AG09309 (cell line): ENCODE measurements at places on chromosomes 2 and 18.
A peak's percentile ranks its signal among the peaks of the same experiment; 100 is the strongest.

GRCh38 chr2:107025869-107026380 is 140.0 kb upstream of the ST6GAL2 start:
- peak; percentile 40 for DNase-seq

- DNase-seq = no peak
Observed at GRCh38 chr2:176174824-176175708, 13.4 kb upstream of the HOXD1 start.

- no peak for DNase-seq
Observed at GRCh38 chr18:5851998-5852397, 43.3 kb downstream of the TMEM200C start.

DNA sequence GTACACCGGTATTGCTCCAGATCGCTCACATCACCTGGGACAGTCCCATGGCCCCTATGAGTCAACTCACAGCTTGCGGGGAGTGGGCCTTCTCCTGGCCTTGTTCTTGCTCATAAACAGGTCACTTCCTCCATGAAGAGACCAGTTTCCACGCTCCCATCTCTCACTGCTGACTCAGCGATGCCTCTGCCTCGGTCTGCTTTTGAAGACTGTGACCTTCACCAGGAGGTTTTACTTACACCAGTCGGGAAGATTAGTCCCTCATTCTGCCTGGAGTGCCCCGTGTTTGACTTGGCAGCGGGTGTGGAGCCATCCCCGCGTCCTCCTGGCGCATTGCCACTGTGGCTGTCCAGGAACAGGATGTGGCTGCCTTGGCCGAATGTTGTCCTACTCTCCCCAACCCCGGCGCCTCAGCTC is 159.8 kb downstream of the RHBDD1 start:
- DNase-seq = peak; percentile 68

DNA sequence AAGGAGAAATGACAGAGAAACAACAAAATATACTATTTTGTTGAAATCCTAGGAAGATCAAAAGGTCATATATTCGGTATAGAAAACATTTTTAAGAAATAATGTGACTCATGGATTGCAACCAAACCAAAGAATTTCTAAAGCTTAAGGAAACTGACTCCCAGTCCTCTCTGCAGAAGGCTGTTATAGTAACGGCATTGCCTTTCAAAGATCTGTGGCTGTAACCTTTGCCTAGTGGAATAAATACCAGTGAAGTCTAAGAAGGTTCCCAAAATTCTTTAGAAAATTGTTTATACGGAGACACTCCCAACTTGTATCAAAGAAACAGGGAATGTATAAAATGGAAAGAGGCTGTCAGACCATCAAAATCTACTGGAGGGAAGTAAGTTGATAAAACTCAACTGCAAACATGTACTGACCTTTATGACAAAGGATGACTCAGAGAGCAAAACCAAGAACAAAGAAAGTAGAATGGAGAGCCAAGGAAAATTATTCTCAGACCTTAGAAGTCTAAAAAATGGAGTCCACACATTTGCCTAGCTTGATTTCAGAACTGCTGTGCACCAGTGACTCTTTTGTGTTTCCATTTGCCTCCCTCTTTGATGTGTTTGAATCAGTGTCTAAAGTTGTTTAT is 48.6 kb upstream of the FSIP2 start:
- no peak for DNase-seq

DNA sequence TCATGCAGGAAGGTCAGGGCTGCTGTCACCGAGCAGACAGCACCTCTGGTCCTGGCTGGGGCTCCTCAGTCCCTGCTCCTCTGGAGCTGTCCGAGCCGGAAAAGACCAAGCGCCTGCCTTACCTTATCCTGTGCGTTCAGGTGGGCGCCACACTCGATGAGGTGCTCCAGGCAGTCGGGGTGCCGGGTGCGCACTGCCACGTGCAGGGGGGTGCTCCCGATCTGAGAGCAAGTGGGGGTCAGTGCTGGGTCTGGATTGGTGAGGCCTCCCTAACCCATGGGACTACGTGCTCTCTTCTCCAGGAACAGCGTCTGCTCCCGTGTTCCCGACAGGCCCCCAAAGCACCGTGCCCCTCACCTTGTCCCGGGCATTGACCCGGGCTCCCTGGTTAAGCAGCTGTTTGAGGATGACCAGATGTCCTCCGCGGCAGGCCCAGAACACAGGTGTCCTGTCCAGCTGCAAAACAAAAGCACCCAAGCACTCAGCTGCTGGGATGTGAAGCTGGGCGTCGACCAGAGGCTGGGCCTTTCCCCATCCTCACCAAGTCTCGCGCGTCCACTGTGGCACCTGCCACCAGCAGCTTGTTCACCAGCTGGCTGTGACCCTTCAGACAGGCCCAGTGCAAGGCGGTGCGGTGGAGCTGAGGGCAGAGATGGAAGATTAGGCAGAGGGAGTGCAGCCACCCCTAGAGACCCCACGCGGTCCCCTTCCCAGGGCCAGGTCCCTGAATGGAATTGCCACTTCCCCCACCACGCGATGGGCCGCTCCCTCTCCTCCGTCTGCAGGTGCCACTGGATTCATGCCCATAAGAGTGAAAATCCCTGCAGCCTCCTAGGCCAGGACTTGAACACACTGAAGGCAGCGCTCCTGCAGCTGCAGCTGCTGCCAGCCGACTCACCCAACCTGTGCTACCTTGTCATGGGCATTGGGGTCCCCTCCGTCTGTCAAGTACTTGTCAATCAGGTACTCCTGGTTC is 3.7 kb downstream of the ANKRD23 start:
- no peak for DNase-seq

DNA sequence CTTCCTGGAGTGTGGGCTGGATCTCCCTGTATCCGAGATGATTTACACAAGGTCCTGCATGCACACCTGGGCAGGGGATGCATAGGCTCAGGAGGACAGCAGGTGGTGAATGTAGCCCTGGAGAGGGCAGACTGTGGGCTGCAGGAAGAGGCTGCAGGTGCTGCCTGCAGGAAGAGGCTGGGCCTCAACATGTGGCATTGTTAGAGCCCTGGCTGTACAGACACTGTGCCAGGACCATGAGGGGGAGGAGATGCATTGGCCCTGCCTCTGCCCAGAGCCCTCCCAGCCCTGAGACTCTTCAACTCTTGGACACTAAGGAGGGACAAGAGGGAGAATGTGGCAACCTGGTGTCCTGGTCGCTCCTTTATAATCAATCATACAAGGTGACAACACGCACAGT is 392.8 kb downstream of the TNS1 start:
- DNase-seq = no peak

- DNase-seq = peak; percentile 62
Observed at GRCh38 chr2:9554921-9555296, 721 bp downstream of the ADAM17 start.

GRCh38 chr18:63936156-63936931 is 12.8 kb upstream of the HMSD start:
- no peak for DNase-seq

GRCh38 chr18:45482286-45482685 is 133.0 kb upstream of the SLC14A2 start:
- no peak for DNase-seq

DNA sequence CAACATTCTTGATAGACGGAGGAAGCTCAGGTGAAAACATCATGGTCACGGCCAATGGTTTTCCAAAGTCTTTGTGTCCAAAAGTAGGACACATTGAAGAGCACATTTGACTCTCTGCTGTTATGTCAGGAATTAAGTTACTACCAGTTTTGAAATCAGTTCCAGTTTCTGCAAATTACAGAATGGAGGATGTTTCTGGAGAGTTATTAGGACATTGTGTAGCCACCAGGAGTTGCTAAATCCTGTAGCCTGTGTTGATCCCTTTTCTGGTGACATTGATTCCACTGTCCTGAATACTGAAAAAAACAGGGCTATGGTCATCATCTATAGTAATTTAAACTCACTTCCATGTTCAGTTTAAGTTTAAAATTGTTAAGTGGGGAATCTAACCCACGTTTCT is 15.3 kb downstream of the UPP2 start:
- DNase-seq = no peak

DNA sequence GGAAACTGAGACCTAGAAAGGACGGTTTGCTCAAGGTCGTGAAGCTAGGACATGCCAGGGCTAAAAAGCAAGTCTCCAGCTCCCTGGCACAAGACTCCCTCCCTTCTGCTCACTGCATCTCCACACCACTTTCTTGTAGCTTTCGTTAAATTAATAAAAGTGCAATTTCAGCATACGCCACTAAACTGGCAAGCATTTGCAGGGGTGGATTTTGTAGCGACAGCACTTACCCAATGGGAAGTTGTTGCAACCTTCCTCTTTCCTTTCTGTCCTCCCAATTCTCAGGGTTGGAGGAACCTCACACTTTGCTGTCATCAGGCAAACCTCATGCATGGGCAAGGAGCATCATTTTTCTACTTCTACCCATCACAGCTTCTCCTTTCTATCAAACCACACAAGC is 7.4 kb upstream of the RHOB start:
- no peak for DNase-seq

GRCh38 chr2:52036853-52037252 is 1004.9 kb upstream of the NRXN1 start:
- DNase-seq = no peak

GRCh38 chr2:179255129-179255528 is 9.5 kb downstream of the SESTD1 start:
- no peak for DNase-seq

DNA sequence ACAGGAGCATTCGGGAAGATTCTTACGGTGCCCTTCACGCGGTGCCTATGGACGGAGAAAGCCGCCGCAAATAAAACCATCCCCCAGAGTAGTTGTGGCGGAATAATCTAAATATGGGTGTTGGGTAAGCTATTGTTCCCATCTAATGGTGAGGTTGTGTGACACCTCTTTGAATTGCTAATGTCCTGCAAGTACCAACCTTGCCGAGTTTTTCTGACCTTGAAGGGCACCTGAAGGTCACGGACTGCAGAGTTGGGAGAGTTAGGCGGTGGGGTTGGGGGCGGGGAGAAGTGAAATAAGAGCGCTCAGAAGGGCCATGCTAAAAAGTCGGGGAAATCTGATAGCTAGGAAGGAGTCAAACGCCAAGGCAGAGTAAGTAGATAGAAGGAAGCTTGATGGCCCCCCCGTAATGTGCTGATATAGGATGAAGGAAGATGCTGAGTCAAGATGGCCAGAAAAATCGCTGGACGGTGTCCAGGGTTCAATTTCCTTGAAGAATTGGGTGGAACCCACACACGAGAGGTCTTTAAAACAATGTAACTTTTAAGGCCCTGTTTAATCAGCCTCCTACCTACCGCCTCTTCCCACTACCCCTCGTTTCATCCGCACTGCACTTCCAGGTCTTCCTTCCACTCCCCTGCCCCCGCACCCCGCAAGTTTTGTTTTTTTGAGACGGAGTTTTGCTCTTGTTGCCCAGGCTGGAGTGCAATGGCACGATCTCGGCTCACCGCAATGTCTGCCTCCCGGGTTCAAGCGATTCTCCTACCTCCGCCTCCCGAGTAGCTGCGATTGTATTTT is 600 bp downstream of the KATNAL2 start:
- no peak for DNase-seq

GRCh38 chr18:45731716-45732115 is 7.7 kb downstream of the SLC14A1 start:
- DNase-seq = no peak

- DNase-seq = no peak
Observed at GRCh38 chr2:19255481-19255880, 102.9 kb downstream of the OSR1 start.

DNA sequence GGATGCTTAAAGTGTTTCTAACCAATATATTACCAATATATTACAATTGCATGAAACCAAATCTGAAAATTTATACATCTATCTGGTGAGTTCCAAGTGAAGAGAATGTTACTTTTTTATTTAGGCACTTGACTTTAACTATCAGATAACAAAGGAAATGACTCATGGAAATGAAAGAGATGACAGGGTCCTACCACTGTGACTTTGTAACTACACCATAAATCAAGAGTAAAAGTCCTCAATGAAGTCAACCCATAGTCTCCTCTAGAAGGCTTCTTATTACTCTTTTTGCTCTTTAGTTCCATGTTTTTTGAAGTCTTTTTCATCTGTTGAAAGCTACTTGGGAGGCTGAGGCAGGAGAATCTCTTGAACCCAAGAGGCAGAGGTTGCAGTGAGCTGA is 545.0 kb upstream of the PIK3C3 start:
- no peak for DNase-seq
